ENCODE measurements at places on chromosomes 1 and 21. TPM values are rescaled to one million over a fixed set of nuclear protein-coding genes. Genes with fewer than 3 reads are reported as not detected.

GRCh38 chr1:221154932-221155331 lies 275.7 kb downstream of the HLX start:
- no peaks in the 10 kb centered on the region for H3K27me3 ChIP-seq
- H3K4me1 ChIP-seq: no peaks in the 10 kb centered on the region

DNA sequence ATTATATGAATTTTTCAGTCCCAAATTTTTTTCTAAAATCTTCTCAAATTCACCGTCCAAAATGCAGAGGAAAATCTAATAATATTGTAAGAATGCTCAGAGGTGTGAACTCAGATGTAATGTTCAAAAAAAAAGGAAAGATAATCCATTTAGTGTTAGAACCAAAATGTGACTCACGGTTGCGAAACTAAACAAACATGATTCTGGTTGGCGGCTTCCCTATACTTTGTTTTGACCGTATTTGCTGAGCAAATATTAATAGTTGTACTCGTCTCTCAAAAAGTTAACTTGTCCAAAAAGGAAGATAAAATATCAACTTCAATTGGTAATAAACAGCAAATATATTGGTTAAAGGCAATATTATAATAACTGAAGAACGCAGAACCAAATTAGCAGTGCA lies 34.4 kb downstream of the ZSWIM5 start:
- DNase-seq: no peak
- no peaks in the 10 kb centered on the region for H3K4me1 ChIP-seq
- no peaks in the 10 kb centered on the region for H3K36me3 ChIP-seq

DNA sequence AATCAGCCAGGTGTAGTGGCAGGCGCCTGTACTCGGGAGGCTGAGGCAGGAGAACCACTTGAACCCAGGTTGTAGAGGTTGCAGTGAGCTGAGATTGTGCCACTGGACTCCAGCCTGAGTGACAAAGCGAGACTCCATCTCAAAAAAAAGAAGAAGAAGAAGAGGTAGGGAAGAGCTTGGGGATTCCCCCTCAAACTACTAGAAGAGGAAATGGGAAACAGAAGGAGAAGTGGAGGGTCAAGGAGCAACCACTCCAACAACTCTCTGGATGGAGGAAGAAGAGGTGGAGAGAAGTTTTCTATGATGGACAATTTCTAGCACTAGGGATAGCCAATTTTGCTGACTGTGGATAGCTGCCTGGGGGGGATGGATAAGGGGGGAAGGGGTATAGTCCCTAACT lies 14.9 kb upstream of the SLAMF9 start:
- no peak for DNase-seq
- H3K27ac ChIP-seq: no peak overlapping the region
- H3K4me3 ChIP-seq: no peak overlapping the region
- no peaks in the 10 kb centered on the region for H3K27me3 ChIP-seq
- H3K4me1 ChIP-seq: no peaks in the 10 kb centered on the region

DNA sequence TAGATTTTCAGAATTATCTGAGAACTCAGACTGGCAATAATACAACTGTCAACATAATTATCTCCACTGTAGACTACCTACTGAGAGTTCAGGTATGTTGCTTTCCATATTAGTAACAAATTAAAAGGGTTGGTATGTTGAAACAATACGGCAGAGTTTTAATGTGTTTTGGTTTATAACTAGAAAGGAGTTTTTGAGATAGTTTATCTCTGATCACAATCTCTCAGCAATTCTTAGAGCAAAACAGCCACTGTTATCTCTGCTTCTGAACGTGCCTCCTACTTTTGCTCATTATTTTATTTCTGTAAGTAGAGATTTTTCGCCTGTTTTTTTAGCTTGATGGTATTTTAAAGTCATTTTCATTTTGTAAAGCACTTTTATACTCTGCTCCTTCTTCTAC lies 118.7 kb downstream of the ZP4 start:
- no peaks in the 10 kb centered on the region for H3K27me3 ChIP-seq
- no peak overlapping the region for H3K4me3 ChIP-seq

DNA sequence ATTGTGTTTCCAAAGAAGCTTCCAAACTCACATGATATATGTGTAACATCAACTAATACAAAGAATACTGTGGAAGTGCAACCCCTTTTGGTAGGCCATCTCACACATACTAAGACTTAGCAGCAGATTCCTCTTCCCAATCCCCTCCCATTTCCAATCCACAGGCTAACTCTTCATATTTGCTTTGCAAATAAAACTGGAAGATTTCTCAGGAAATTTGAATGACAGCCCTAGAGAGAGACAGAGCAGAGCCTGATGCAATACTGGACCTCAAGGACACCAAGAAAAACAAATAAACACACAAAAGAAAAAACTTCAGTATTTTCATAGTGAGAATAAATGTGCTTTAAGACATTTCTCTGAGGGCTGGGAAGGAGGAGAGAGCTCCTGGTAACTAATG lies 190.2 kb upstream of the BRINP3 start:
- H3K36me3 ChIP-seq: no peaks in the 10 kb centered on the region
- no peaks in the 10 kb centered on the region for H3K27me3 ChIP-seq
- no peaks in the 10 kb centered on the region for H3K4me1 ChIP-seq
- H3K27ac ChIP-seq: no peak overlapping the region

- no peak overlapping the region for H3K27ac ChIP-seq
- no peaks in the 10 kb centered on the region for H3K27me3 ChIP-seq
- DNase-seq: no peak
- H3K4me1 ChIP-seq: no peaks in the 10 kb centered on the region
- H3K36me3 ChIP-seq: no peaks in the 10 kb centered on the region
Measured at GRCh38 chr1:119040489-119040888, 52.3 kb upstream of the TBX15 start.

DNA sequence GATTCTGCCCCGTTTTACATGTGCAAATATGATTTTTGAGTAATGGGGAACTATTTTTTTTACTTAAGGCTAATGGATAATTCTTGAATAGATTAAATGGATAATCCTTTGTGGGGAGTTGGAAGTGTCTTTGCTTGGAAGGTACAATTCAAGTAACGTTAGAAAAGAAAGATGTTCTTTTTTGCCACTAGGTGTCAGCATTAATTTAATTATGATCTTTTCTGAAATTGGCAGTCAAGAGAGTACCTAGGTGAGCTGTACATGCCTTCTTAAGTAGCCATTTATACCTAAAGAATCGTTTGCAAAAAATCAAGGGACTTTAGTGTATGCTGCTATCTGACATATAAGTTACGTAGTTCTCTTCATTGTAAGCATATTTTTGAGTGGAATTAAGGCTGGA lies 2.2 kb downstream of the FBXO28 start:
- H3K27ac ChIP-seq: no peak overlapping the region
- no peaks in the 10 kb centered on the region for H3K27me3 ChIP-seq
- H3K4me3 ChIP-seq: no peak overlapping the region
- no peak for DNase-seq
- H3K36me3 ChIP-seq: peaks cover 35% of the 10 kb centered on the region

- H3K4me3 ChIP-seq: no peak overlapping the region
- peaks cover 20% of the 10 kb centered on the region for H3K4me1 ChIP-seq
- no peaks in the 10 kb centered on the region for H3K27me3 ChIP-seq
- no peak overlapping the region for H3K27ac ChIP-seq
- H3K36me3 ChIP-seq: no peaks in the 10 kb centered on the region
Measured at GRCh38 chr1:45116340-45116739, 90.1 kb downstream of the ZSWIM5 start.

- H3K27me3 ChIP-seq: no peaks in the 10 kb centered on the region
- no peak for DNase-seq
- H3K36me3 ChIP-seq: no peaks in the 10 kb centered on the region
Measured at GRCh38 chr1:245512980-245513578, 358.3 kb downstream of the KIF26B start.

GRCh38 chr1:71304125-71304524 lies 223.3 kb upstream of the ZRANB2 start:
- H3K27ac ChIP-seq: no peak overlapping the region
- H3K36me3 ChIP-seq: no peaks in the 10 kb centered on the region
- H3K27me3 ChIP-seq: no peaks in the 10 kb centered on the region
- no peaks in the 10 kb centered on the region for H3K4me1 ChIP-seq

GRCh38 chr1:35345439-35345981 lies 77.0 kb downstream of the ZMYM4 start:
- H3K4me1 ChIP-seq: no peaks in the 10 kb centered on the region
- H3K36me3 ChIP-seq: no peaks in the 10 kb centered on the region
- no peak overlapping the region for H3K4me3 ChIP-seq
- DNase-seq: no peak
- peak overlapping the region; percentile 86 for H3K27ac ChIP-seq

GRCh38 chr1:204885790-204886189 lies 15.1 kb downstream of the NFASC start:
- no peaks in the 10 kb centered on the region for H3K4me1 ChIP-seq
- peak overlapping the region; percentile 48 for H3K27ac ChIP-seq
- H3K4me3 ChIP-seq: no peak overlapping the region
- no peaks in the 10 kb centered on the region for H3K27me3 ChIP-seq

DNA sequence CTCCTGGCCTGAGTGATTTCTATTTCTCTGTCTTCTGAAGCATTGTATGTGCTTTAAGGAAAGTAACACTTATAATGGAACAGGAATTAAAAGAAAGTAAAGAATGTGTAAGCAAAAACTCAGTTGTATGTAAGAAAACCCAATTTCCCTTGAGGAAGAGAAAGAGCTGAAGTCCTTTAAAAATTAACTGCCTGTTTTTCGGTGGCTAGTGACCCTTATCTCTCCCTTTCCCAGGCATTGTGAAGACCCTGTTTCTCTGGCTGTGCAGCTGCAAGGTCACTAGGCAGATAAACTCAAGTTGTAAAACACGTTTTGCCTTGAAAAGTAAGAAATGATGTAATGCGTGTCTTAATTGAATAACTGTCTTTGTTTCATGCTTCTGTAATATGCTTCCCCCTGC lies 8.5 kb downstream of the MYOM3 start:
- no peak for DNase-seq
- H3K4me1 ChIP-seq: no peaks in the 10 kb centered on the region
- no peaks in the 10 kb centered on the region for H3K36me3 ChIP-seq
- no peaks in the 10 kb centered on the region for H3K27me3 ChIP-seq
- no peak overlapping the region for H3K4me3 ChIP-seq

DNA sequence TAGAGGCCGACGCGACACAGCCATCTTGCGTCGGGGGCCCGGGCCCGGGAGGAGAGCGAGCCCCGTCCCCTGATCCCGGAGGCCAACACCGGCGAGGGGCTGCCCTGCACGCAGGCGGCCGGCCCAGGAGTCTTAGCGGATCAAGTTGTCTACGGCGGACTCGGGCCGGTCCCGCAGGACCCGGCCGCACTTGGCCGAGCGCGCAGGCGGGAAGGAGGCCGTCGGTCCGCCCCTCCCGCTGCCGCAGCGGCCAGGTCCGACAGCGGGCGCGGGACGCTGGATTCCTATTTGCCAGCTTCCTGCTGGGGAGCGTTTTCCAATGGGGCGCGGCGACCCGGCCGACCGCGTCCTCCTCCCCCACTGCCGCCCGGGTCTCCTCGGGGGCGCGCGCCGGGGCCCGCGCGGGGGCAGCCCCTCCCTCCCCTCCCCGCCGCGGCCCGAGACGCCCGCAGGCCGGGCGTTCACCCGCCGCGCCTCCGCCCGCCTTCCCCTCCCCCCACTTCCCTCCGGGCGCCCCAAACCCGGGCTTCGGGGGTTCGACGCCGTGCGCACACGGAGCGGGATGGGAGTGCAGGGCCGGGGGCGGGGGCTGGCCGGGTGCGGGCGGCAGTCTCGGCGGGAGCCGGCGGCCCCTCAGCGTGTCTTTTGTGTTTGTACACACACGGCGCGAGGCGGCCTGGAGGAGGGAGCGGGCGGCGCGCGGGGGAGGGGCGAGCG lies 517 bp upstream of the H3-3A start:
- DNase-seq: no peak
- peak overlapping the region; percentile 100 for H3K27ac ChIP-seq
- H3K4me1 ChIP-seq: peaks cover 40% of the 10 kb centered on the region
- no peaks in the 10 kb centered on the region for H3K27me3 ChIP-seq
- peak overlapping the region; percentile 69 for H3K4me3 ChIP-seq

DNA sequence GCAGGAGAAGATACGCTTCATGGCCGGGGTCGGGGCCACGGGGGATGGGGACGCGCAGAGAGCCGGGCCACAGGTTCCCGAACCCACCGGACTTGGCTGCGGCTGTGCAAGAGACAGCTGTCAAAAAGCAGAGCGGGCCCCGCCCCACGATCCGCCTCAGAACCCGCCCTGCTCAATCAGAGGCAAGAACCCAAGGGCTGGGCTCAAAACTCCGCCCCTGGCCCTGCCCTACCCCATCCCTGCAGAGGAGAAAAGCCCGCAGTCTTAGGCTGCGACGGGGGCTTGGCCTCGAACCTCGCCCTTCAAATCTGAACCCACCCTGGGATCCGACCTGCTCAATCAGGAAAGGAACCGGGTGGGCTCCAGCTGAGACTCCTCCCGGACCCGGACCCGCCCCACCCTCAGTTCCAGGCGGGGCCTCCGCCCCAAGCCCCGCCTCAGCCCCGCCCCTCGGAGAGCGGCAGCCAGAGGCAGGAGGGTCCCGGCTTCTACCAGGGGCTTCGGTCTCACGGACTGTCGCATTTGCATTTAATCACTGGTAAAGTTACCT lies at the start of gene ANKRD35:
ANKRD35 (minus strand) TSS at position 129 of the 550 bp plus-strand sequence; CDS start at position 21, 108 bp downstream.
- peaks cover 13% of the 10 kb centered on the region for H3K4me1 ChIP-seq
- peak within 1 kb of the TSS; percentile 58 for H3K27ac ChIP-seq
- peak; percentile 98 for DNase-seq
- H3K36me3 ChIP-seq: no peaks in the 10 kb centered on the region
- no peaks in the 10 kb centered on the region for H3K27me3 ChIP-seq

DNA sequence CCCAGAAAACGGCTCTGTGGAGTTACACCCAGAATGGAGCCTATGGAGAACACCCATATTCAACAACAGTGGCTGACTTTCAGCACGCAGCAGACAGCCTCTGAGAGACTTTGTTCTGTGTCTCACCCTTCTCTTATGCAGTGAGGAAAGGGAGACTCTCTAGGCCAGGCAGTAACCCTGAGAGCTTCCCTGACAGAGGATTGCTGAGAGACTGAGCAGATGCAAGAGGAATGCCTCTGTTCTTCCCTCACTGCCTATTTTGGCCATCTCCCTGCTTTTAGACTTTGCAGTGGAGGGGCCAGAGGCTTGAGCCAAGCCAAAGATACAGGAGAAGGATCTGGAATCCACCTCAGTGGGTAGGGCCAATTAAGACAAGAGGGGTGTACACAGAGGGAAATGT lies 41.8 kb upstream of the SLC16A1 start:
- H3K4me1 ChIP-seq: no peaks in the 10 kb centered on the region
- peaks cover 42% of the 10 kb centered on the region for H3K36me3 ChIP-seq
- no peak overlapping the region for H3K27ac ChIP-seq
- H3K4me3 ChIP-seq: no peak overlapping the region
- no peak for DNase-seq

DNA sequence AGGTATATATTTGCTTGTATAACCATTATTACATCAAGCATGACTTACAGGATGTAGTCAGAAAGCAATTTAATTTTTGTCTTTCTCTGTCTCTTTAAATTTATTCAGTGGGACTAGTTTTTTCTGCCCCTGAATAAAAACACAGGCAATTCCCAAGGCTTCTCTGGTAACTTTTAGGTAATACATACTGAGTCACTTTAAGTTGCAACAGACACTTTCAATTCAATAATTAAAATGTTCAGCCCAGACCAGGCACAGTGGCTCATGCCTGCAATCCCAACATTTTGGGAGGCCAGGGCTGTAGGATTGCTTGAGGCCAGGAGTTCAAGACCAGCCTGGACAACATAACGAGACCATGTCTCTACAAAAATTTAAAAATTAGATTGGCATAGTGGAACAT lies 12.3 kb downstream of the SLC44A3 start:
- H3K27me3 ChIP-seq: no peaks in the 10 kb centered on the region
- no peak overlapping the region for H3K27ac ChIP-seq
- no peak overlapping the region for H3K4me3 ChIP-seq
- no peaks in the 10 kb centered on the region for H3K36me3 ChIP-seq
- no peak for DNase-seq
- H3K4me1 ChIP-seq: no peaks in the 10 kb centered on the region

KCNJ15 gene
- total RNA-seq: 20.6 TPM

PCP4L1 gene
- 0.20 TPM for total RNA-seq

OTUD3 gene
- total RNA-seq: 14.0 TPM

AQP10 gene
- total RNA-seq: 1.6 TPM

GSTM5 gene
- total RNA-seq: 7.0 TPM
